ENCODE measurements at places on chromosomes 1 and 21. TPM values are rescaled to one million over a fixed set of nuclear protein-coding genes. Genes with fewer than 3 reads are reported as not detected.

The GNG4 gene
- total RNA-seq: 0.44 TPM

The SYPL2 gene
- total RNA-seq: 0.44 TPM

The GUK1 gene
- total RNA-seq: 320 TPM

The SYF2 gene
- total RNA-seq: 45.5 TPM

The MATN1 gene
- under 0.01 TPM for total RNA-seq

The TMCC2 gene
- 3.9 TPM for total RNA-seq

The ATP6V1G3 gene
- total RNA-seq: not detected

The UBXN10 gene
- total RNA-seq: not detected

The GPR52 gene
- 3.1 TPM for total RNA-seq

The TESK2 gene
- total RNA-seq: 2.1 TPM

The RABGGTB gene
- 116 TPM for total RNA-seq

The CGN gene
- total RNA-seq: 0.72 TPM

The SLC2A5 gene
- 2.6 TPM for total RNA-seq

The FCRL6 gene
- not detected for total RNA-seq

The KANK4 gene
- not detected for total RNA-seq

The LAPTM5 gene
- total RNA-seq: not detected

The LPAR3 gene
- 16.0 TPM for total RNA-seq

The LCK gene
- total RNA-seq: not detected

The DNAJC28 gene
- 0.86 TPM for total RNA-seq

The FGR gene
- not detected for total RNA-seq

The CELA2A gene
- 0.44 TPM for total RNA-seq

The DNMT3L gene
- total RNA-seq: not detected

The ANGPTL3 gene
- total RNA-seq: not detected

The SV2A gene
- 33.5 TPM for total RNA-seq

The DCST2 gene
- total RNA-seq: 0.66 TPM

The ZNF695 gene
- total RNA-seq: 0.44 TPM

The SAMD11 gene
- 1.1 TPM for total RNA-seq

The GBP4 gene
- 2.0 TPM for total RNA-seq

The NMNAT2 gene
- 0.22 TPM for total RNA-seq

The PLEKHN1 gene
- total RNA-seq: 4.9 TPM

The C1orf167 gene
- not detected for total RNA-seq

The CCDC27 gene
- total RNA-seq: not detected

The VHLL gene
- 0.29 TPM for total RNA-seq

The CCDC17 gene
- 1.1 TPM for total RNA-seq

The BATF3 gene
- total RNA-seq: 0.88 TPM

The KIF14 gene
- 28.3 TPM for total RNA-seq

The HES3 gene
- not detected for total RNA-seq

The TTC22 gene
- not detected for total RNA-seq

Measured in placental pericyte (primary cell).